A549 treated with GW870086 at 1 μM for 4 hours (cell line): ENCODE measurements at places on chromosomes 3 and 15. TPM values are rescaled to one million over a fixed set of nuclear protein-coding genes. Genes with fewer than 3 reads are reported as not detected.

CX3CR1 gene
- total RNA-seq = 0.03 to 0.08 TPM (median 0.05 TPM) in 3 of 5 replicates, not detected in the others

MASP1 gene
- total RNA-seq = 0.03 to 0.28 TPM in 2 of 5 replicates, not detected in the others

P3H2 gene
- 24.9 to 37.4 TPM (median 31.8 TPM) in 5 replicates for total RNA-seq

CTSH gene
- total RNA-seq = 40.7 to 48.7 TPM (median 46.8 TPM) in 5 replicates

RETNLB gene
- not detected in 5 replicates for total RNA-seq

LOXL1 gene
- 0.41 to 0.95 TPM (median 0.67 TPM) in 5 replicates for total RNA-seq
